Hippocampal formation (tissue), 2 donors: ENCODE measurements at places on chromosomes 4 and X.

GRCh38 chr4:31655328-31655727 lies 935.2 kb downstream of the PCDH7 start:
- no peak for DNase-seq

DNA sequence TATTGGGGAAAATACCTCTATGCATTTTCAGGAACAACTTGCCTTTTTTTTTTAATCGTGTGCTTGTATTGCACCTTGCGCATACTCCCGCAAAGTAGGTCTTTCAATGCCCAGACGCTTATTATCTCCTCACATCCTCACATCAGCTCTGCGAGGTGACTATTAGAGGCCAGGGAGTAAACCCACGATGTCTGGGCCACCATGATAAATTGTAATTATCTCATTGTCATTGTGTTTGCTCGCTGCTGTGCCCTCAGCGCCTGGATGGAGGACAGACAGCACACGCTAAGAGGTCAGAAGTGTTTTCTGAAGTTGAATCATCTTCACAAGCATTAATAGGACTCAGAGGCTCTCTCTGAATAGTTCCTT lies 1.0 kb upstream of the RELL1 start:
- no peak for DNase-seq

DNA sequence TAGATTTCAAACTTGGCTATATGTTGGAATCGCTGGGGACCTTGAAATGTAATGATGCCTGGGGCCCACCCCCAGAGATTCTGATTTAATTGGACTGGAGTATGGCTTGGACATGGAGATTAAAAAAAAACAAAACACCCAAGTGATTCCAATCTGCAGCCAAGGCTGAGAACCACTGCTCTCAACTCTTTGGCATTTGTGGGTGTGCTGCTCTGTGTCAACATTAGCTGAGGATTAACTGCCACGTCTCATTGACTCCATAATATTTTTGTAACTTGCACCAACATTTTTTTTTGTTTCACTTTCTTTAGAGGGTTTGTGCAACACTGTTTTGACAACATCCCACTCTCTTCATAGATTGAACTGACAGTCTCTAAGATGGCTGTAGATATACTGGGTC lies 41.1 kb upstream of the PDK3 start:
- no peak for DNase-seq

GRCh38 chr4:15295421-15296162 lies 132.2 kb upstream of the C1QTNF7 start:
- DNase-seq: no peak

GRCh38 chr4:125801373-125801772 lies 486.6 kb downstream of the FAT4 start:
- no peak for DNase-seq

DNA sequence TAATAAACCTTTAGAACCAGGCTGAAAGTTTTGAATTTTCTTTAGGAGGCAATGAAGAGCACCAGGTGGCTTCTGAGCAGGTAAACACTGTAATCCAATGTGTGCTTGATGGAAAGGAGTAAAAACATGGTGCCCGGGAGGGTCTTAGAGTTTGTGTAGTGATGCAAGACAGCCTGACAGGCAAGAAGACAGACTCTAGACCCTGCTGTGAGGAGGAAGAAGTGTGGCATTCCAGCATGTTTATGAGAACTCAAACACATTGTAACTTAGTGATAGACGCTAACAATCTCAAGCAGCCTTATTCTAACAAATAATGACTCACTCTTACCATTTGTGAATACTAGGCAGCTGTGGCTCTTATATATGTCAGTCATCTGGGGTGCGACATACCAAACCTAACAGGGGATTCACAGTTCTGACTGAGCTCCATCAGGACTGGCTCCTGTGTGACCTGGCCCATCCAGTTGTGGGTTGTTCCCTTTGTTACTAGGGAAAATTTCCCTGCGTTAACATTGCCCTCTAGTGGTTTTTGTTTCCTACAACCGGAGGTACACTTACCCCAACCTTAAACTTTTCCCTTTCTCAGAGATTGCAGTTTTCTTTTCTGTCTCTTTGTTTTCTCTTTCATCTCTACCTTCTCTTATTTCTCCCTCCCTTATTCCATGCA lies 53.8 kb downstream of the VSIG4 start:
- DNase-seq: no peak

- no peak for DNase-seq
Measured at GRCh38 chrX:13198056-13198761, 121.6 kb downstream of the ATXN3L start.

DNA sequence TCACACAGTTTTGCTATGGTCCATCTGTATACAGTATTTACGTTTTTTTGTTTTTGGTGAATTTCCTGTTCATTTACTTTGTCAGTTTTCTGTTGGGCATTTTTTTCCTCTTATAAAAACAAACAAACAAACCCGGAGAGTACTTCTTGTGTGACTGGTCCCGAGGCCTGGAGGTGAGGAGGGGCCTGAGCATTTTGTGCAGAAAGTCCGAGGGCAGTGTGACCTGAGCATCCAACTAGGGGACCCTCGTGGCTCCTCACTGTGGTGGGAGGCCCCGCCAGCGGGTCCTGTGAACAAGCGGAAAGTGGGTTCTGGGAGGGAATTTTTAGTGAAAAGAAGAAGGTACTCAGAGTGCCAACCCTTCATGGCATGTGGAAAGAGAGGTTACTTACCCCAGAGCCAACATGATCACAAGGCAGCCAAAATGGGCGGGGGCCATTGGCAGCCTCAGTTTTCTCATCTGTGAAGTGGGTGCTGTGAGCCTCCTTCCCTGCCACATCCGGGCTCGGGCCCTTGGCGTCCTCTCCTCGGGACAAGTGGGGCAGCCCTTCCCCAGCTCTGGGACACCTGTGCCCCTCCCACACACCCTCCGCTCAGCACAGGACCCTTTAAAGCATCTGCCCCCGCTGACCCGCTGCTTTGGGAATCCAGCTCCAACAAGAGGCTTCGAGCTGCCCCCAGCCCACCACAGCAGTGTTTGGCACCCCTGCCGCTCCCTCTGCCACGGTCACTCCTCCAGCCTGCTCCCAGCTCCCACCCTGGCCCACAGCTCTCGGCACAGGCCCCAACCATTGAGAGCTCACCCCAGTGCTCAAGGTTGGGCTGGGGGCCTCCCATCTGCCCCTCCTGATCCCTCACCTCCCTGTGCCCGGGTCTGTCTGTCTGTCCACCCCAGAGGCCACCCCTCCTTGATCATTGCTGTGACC lies 22.8 kb upstream of the GPR78 start:
- no peak for DNase-seq

GRCh38 chr4:184695178-184695896 lies 38.6 kb downstream of the CENPU start:
- DNase-seq: no peak

DNA sequence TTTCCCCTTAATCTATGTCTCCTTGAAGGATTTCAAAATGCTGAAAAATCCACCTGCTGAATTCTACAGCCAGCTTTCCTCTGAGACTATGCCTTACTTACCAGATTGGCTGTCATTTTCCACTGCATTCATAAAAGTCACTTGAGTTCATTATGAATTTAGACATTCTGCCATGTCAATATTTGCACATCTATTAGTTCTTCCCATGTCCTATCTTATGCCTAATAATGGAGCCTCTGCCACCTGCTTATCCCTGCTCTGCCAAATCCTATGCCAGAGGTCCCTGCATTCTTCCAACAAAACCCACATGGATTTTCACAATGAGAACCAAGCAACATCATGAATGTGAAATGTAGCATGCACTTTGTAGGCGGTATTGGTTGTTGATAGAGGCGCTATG lies 42.6 kb downstream of the GASK1B start:
- DNase-seq: no peak

DNA sequence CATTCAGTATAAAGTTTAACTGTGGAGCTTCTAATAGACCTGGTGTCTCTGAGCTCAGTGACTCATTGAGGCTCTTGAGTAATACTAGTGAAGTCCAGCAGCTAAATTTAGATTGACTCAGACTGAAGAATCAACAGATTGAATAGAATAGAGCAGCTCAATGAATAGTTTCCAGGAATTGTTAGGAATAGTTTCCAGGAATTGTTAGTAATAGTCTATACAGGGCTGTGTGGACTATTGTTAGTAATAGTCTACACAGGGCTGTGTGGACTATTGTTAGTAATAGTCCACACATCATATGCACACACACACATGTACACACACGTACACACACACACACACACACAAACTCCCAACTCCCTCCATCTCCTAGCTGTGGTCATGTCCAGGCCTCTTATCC lies 3.0 kb downstream of the GIMD1 start:
- DNase-seq: no peak

DNA sequence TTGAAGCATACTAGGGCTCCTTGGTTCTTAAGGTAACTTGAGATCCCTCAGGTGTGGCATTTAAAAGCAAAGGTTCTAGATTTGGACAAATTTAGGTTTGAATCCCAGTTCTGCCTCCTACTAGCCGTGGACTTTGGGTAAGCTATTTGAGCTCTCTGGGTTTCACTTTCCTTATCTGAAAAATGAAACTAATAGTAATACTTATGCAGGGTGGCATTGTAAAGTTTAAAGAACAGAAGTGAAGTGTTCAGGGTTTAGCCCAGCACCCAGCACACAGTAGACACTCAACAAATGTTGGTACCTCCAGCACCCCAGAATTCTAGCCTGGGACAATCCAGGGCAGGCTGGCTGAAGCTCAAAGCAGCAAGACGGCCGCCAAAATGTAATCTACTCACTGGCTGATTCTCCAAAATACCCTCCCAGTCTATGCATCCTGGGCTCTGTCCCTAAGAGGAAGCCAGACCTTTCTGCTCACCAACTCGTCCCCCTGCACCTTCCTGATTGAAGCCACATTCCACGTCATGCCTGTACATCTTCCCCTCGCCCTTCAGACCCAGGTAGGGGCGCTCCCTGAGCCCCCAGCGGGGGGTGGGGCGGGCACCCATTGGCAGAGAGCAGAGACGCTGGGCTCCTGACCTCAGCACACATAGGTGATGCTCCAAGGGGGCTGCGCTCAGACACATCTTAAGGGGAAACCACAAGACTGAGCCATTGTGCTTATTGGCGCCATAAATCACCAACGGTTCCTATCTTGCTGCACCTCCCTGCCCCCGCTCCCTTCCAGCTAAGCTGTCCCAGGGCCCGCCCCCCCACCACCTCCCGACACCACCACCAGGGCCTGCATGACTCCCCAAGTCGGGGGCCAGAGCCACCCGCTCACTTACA lies 160.6 kb downstream of the BCOR start:
- no peak for DNase-seq

GRCh38 chr4:14943749-14944148 lies 58.5 kb upstream of the CPEB2 start:
- DNase-seq: no peak

- DNase-seq: no peak
Measured at GRCh38 chr4:2871911-2872310, 28.3 kb downstream of the ADD1 start.

DNA sequence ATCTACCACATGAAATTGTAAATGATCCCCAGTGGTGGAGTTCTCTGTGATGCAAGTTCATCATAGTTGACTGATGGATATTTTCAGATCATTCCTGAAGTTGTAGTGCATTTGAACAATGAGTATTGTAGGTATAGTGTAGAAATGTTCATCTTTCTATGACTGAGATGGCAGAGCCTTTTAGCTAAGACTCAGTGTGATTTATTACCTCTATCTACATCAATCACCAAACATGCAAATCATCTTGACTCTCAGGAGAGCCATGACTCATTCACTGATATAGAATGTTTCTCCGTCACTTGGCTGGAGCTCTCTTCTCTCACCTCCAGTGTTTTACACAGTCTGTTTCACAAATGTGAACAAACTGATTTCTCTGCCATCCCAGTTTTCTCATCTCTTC lies 392.6 kb downstream of the IL1RAPL1 start:
- no peak for DNase-seq

GRCh38 chr4:38949411-38950051 lies 81.9 kb downstream of the FAM114A1 start:
- no peak for DNase-seq

- no peak for DNase-seq
Measured at GRCh38 chr4:20086799-20087521, 164.7 kb upstream of the SLIT2 start.

- DNase-seq: no peak
Measured at GRCh38 chrX:9829308-9830267, 43.4 kb downstream of the SHROOM2 start.

DNA sequence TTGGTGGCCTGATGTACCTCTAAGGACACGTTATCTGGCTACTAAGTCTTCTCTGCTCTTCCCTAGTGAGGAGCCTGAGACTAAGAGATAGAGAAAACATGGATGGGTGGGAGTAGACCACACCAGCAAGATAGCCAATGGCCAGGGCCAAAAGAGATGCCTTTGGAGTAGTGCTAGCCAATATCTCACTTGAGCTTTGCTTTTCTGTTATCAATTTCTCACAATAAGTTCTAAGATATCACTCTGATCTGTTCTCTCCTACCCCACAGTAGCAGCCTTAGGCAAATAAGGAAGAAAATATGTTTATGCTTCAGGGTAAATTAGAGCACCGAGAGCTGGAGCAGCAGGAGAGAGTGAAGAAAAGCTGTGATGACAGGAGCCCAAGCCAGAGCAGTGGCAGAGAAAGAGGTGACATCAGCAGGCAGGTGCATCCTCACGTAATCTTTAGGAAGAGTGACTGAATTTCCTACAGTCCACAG lies 343.9 kb upstream of the NOCT start:
- no peak for DNase-seq

DNA sequence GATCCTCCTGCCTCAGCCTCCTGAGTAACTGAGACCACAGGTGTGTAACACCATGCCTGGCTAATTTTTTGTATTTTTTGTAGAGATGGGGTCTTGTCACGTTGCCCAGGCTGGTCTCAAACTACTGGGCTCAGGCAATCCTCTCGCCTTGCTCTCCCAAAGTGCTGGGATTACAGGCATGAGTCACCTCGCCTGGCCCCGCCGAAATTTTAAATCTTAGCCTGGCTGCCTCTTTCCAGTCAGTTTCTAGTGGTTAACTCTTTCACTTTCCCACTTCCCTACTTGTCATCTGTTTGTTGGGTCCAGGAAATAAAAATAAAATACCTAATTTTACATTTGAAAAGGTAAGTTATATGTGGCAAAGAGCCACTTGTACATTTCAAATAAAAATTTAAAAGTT lies 62.4 kb downstream of the TMEM165 start:
- no peak for DNase-seq

- no peak for DNase-seq
Measured at GRCh38 chr4:39850727-39851126, 127.0 kb downstream of the PDS5A start.

GRCh38 chr4:18975916-18976808 lies 954.6 kb upstream of the LCORL start:
- no peak for DNase-seq

DNA sequence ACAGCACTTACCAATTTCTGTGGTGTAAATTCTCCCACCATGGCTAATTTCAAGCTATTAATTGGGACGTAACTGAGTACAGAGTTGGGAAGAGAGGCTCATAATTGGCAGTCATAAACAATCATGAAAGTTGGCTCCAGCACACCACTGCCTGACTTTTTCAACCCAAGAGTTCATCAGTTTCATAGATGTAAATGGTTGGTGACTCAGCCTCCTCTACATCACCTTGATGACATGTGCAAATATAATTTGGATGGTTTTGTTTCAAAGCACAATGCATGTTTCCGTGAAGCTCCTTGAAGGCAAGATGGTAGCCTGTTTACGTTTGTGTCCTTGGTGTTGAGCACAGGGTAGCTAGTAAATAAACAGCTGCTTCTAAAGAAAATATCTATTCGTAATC lies 235.1 kb downstream of the LDB2 start:
- no peak for DNase-seq
